CD4-positive, alpha-beta T cell treated with Interleukin-15 for 4 hours (primary cell): ENCODE measurements at places on chromosomes 11 and 22.

DNA sequence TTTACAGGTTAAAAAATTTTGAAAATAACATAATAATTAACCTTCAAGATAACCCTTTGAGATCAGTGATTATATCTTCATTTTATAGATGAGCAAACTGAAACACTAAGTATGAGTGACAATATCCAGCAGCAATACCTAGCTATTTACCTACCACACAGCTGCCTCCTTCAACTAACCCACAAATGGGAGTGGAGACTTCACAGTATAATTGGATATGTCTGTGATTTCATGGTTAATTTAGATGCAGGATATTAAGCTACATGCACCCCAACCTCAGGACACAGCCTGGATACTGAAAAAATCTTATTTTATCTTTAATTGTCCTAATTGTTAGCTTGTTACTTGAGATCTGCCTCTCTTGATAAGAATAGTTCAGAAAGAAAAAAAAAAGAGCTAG is 297.2 kb upstream of the ANO5 start:
- DNase-seq = no peak

GRCh38 chr11:27679136-27680015 is 20.9 kb downstream of the BDNF start:
- no peak for DNase-seq

DNA sequence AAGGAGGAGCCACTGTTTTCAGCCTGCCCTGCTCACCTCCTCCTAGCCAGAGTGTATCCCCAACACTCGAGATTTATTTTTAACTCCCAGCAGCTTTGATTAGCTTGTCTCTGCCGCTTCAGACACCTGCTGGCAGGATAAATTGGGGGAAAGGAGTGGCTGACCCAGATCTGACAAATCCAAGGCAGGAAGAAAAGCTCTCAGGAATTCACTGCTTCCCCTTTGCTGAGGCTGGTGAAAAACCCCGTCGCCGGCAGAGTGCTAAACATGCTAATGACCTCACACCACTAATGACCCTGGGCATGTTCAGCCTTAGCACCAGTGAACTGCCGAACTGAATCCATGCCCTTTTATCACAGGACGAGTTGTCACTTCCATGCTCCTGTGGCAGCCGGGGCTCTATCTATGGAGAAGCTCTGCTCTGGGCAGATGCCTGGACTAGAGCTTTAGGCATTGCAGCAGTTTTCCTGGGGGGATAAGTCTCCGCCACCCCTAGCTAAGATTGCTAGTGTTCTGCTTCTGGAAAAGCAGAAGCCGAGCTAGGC is 52.2 kb downstream of the FEZ1 start:
- DNase-seq = no peak

GRCh38 chr22:48659404-48659996 is 1168.2 kb downstream of the BRD1 start:
- no peak for DNase-seq

- no peak for DNase-seq
These were observed 142.1 kb downstream of the TRPC6 start for GRCh38 chr11:101441747-101442146.

GRCh38 chr11:107118025-107118720 is 99.9 kb upstream of the GUCY1A2 start:
- DNase-seq = no peak

DNA sequence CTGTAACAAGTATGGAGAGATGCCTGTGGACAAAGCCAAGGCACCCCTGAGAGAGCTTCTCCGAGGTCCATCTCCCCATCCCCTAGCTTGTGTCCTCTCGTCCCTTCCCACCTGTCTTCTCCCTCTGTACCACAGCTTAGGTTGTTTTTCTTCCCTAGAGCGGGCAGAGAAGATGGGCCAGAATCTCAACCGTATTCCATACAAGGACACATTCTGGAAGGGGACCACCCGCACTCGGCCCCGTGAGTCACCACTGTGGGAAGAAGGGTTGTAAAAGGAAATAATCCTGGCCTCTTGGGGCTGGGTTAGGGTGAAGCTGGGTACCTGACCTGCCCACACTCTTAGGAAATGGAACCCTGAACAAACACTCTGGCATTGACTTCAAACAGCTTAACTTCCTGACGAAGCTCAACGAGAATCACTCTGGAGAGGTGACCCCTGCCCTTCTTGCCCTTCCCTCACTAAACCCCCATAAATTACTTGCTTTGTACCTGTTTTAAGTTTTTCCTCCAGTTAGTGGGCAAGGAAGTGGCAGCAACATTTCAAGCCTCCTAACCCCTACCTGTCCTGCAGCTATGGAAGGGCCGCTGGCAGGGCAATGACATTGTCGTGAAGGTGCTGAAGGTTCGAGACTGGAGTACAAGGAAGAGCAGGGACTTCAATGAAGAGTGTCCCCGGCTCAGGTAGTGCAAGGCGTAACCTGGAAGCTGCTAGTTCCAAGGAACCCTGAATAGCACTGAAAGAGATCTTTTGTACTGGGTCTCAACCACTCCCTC is 3.1 kb downstream of the TAF10 start:
- DNase-seq = no peak

- no peak for DNase-seq
These were observed 790.0 kb upstream of the KIRREL3 start for GRCh38 chr11:127790592-127790991.

- DNase-seq = no peak
These were observed 16.4 kb downstream of the SLN start for GRCh38 chr11:107695446-107695845.

- no peak for DNase-seq
These were observed 1.7 kb downstream of the AP1B1 start for GRCh38 chr22:29386708-29387107.

DNA sequence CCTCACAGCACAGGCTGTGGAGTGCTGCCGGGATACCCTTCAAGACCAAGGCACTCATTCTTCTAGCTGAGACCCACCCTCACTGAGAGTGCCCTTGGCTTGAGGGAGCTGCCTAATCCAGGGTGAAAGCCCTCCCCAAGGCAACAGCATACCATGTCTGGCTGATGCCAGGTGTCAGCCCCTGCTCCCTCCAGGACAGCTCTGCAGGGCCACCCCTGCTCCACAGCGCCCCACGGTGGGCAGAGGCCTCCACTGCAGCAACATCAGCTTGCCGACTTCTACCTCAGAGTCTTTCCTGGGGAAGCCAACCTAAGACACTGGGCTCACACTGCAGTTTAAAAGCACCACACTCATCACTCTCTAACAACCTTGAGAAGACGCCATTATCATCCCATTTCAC is 29.0 kb downstream of the TTLL1 start:
- DNase-seq = no peak

- DNase-seq = peak; percentile 64
These were observed 181.2 kb downstream of the CSNK2A3 start for GRCh38 chr11:11171854-11172253.

DNA sequence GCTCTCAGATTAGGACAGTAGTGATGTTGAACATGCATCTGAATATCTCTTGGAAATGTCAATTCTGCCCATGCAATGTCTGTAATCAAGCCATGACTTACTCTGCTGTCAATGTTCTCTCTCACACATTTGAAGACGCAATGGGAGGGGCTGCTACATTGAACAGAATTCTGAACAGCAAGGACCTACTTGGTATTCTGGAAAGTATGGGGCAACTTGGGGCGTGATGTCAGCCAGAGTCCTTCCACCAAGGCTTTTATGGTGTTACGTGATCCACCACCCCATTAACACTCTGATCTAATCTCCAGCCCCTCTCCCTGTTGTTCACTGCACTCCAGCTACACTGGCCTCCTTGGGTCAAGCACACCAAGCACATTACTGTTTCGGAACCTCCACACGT is 7.1 kb upstream of the CD59 start:
- DNase-seq = no peak

- no peak for DNase-seq
These were observed 156.8 kb downstream of the SPON1 start for GRCh38 chr11:14119357-14119756.

GRCh38 chr11:35012467-35013191 is 96.2 kb downstream of the PDHX start:
- peak; percentile 67 for DNase-seq

DNA sequence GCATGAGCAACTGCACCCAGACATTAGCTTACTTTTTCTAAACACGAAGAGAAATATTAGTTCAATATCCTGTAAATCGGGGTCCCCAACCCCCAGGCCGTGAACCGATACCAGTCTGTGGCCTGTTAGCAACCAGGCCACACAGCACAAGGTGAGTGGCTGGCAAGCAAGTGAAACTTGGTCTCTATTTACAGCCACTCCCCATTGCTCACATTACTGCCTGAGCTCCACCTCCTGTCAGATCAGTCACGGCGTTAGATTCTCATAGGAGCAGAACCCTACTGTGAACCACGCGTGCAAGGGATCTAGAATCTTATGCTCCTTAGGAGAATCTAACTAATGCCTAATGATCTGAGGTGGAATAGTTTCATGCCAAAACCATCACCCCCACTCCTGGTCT is 27.8 kb upstream of the DEPDC7 start:
- no peak for DNase-seq

DNA sequence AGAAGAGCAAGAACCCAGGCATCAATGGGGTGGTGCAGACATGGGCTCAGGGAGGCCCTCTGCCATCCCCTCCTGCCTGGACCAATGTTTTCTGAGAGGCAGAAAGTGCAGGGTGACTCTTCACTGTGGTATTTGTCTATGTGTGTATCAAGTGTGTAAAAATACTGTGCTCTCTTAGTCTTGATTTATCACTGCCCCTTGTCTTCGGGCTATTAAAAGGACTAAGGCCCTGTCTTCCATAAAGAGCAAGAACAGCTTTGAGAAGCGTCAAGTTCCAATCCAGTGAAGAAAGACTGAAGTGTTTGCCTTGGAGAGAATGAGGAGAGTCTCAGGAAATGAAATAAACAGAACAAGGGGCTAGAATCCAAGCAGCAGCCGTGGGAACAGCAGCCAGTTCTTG is 14.4 kb downstream of the PRSS23 start:
- DNase-seq = no peak

DNA sequence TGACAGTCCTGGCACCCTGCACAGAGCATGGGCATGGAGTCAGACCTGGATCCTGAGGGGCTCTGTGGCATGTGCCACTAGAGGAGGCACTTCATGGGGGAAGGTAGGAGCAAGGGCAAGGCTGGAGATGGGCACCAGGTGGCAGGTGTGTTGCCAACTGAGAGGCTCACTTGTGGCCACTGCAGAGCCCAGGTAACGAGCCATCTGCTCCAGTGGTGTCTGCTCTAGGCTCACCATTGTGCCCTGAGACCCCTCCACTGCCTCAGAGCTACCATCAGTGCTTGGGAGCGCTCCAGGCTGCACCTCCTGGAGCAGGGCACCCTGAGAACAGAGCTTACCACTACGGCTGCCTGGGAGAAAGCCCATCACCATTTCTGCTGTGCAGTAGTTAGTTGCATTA is 1.3 kb upstream of the ZDHHC8 start:
- DNase-seq = no peak

GRCh38 chr11:70155386-70155785 is 47.7 kb upstream of the FADD start:
- DNase-seq = no peak
